ENCODE measurements at places on chromosomes 7 and 10.

GRCh38 chr10:129586898-129587443 lies 119.9 kb downstream of the MGMT start:
- DNase-seq = no peak

GRCh38 chr7:787332-788240 lies 44.7 kb upstream of the SUN1 start:
- DNase-seq = no peak

GRCh38 chr7:2354939-2355704 lies 495 bp downstream of the EIF3B start:
- DNase-seq = no peak

GRCh38 chr7:23918856-23919255 lies 208.8 kb downstream of the STK31 start:
- DNase-seq = no peak

DNA sequence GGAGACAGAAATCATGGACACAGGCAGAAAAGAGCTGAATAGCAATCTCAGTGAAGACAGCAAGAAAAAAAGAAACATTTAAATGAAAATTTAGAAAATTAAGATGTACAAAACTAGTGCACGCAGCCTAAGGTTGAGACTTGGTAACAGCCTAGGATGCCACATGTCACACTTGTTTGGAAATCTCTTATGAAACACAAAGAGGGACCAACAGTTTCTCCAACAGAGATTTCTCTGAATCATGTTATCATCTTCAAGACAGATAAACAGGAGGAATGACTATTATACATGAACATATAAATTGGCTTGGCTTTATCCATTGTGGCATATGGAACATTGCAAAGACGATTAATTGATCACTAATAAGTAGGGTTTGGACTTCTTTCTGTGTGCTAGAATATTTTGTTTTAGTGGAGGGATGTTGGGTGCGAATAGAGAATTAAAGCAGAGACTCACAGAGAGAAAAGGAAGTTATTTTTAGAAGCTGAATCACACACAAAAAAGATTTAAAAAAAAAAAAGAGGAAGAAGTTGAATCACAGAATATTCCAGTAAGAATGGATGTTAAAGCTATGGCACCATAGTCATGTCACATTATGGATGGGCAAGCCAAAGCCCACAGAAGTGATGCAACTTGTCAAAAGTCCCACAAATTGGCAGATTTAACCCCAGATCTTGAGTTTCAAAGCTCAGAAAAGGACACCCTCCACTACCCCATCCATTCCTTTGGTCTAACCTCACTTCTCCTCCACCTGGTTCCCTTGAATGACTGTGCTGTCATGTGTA lies 91.6 kb downstream of the MYOF start:
- no peak for DNase-seq

DNA sequence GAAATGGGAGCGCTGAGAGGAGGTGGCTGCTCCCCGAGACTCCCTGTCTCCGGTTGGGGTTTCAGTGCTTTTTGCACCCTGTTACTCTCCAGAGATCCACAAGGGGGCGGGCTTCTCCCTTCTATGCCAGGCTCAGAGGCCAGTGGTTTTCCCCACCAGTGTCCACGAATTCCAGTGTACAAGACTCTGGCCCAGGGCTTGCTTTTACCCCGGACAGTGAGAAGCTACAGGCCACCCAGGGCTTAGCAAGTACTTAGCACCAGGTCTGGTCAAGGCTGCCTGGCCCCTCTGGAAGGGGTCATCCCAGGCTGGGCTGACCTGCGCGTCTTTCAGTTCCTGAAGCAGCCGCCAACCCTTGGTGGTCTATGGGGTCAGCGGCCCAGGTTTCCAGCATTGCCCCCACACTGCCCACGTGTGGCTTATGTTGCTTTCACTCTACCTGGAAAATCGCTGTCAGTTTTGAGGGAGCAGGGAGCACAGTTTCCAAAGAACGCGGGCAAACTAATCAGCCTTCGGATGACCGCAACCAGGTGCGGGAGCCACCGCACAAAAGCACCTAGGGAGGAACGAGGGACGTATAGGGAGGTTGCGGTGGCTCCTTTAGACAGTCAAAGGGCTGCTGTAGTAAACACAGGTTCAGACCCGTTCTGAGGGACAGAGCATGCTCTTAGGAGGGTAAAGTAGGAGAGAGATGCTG lies 6.8 kb downstream of the CYP26A1 start:
- peak; percentile 75 for DNase-seq

GRCh38 chr7:130942211-130942964 lies 208.4 kb upstream of the KLF14 start:
- DNase-seq = no peak

GRCh38 chr7:91242097-91242844 lies 22.0 kb upstream of the FZD1 start:
- DNase-seq = no peak

DNA sequence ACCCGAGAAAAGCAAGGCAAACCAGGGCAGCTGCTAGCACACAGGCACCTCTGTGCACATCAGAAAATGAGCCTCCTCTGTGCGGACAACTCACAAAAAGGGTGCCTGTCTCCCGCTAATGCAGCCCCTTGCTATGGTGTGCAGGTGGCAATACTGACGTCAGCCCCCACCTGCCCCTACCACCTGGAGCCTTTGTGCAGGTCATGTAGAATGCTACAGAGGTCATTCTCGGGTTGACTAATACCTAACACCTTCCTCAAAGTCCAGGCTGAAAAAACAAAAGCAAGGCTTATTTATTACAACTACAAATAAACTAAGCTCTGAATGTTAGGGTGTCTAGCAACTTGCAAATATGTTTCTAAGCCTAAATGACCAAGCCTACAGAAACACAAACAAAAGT lies 13.9 kb downstream of the PIP4K2A start:
- no peak for DNase-seq

DNA sequence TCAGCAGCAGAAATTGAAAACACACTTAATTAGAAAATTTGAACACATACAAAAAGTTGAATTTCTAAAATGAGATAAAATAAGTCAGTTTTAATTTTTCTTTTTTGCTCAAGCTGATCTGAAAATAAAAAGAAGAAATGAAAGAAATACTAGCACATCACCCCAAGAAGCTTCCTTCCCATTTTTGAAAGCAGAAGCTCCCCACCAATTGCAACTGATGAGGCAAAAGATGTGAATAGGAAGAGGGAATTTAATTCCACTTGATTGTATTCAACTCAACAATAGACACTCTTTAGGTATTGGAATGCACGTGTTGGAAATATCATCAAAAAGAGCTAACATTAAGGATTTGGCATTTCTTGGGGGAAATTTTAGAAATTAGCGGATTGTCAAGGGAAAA lies 175.8 kb downstream of the TRIL start:
- no peak for DNase-seq

GRCh38 chr10:105023211-105024111 lies 382.4 kb downstream of the SORCS3 start:
- no peak for DNase-seq

GRCh38 chr7:75727881-75728593 lies 10.7 kb downstream of the HIP1 start:
- no peak for DNase-seq

DNA sequence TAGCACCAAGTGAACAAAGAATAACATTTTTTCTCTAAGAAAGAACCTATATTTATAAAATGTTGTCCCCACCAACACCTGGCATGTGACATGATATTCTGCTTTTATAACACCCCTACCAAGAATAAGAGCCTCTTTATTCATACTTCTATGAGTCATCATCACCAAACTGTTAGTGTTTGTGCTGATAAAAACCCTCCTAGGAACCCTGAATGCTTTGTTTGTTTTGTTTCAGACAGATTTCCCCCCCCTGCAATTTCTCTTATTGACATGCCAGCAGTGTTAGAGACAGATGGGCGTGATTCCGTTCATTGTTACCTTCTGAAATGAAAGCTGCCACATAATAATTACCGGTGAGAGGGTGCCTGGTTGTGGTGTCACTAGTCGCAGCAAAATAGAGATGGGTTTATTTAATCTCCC lies 651.1 kb downstream of the SORCS1 start:
- no peak for DNase-seq

GRCh38 chr10:72276013-72276387 lies 2.3 kb downstream of the DDIT4 start:
- no peak for DNase-seq

GRCh38 chr7:51354897-51355296 lies 38.3 kb upstream of the COBL start:
- no peak for DNase-seq

- no peak for DNase-seq
These were observed 603.6 kb upstream of the MGMT start for GRCh38 chr10:128863411-128863810.

DNA sequence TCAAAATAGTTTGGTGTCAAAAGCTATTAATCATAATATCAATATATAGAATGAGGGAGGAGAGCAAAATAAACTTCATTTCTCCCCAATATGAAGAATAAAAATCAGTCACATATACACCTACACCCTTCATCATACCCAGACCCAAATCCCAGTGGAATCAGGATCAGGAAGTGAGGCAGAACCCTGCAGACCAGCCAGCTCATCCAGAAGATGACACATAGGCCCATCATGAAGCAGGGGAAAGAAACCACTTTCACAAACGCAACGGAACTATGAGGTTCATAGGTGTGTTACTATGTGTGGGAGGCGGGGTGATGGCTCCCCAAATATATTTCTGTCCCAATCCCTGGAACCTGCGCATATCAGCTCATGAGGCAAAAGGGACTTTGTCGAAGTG lies 89.0 kb downstream of the RSU1 start:
- no peak for DNase-seq

GRCh38 chr7:44580945-44581878 lies 819 bp downstream of the TMED4 start:
- no peak for DNase-seq

- no peak for DNase-seq
These were observed 53.4 kb upstream of the PCDH15 start for GRCh38 chr10:54854389-54854788.

DNA sequence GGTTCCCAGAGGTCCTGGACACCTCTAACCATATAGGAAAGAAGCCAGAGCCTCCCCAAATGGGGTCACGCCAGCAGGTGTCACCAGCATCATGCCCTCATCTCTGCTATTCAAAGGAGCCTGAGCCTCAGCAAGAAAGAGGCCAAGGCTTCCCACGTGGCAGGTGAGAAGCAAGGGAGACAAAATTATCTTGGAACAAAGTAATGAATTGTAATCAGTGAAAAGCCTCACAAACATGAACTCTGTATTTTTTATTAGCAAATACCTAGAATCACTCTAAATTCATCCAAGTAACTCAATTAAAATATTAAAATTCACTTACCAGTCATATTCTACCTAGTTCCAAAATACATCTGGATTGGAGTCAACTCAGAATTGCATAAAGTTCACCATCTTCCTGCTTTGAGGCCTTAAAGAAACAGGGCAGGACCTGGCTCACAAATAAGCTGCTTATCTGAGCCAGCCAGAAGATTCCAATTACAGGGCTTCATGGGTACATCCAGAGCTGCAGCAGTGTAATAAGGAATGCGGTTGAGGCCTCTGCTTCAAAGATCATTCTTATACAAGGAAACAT lies 68.7 kb downstream of the SGMS1 start:
- no peak for DNase-seq

DNA sequence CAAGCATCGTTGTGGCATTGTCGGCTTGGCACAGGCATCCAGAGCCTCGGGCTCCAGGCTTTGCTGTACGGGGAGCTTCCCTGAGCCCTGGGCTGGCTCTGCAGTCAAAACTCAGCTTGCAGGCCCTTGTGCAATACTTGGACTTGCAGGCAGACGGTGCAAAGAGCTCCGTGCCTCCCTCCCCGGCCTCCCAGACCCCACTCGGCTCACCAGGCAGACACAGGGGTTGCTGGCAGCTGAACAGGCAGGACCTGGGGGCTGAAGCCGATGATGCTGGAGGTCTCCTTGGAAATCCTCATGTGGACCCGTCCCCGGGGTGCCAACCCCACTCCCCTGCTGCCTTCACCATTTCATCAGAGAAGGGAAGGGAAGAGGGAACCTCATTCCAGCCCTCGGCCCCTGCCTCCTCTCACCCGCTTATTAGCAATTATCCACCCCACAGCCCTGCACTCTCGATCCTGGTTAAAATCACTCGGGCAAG lies 59.6 kb upstream of the GNA12 start:
- no peak for DNase-seq

GRCh38 chr7:65397730-65398142 lies 24.1 kb downstream of the ZNF92 start:
- no peak for DNase-seq

DNA sequence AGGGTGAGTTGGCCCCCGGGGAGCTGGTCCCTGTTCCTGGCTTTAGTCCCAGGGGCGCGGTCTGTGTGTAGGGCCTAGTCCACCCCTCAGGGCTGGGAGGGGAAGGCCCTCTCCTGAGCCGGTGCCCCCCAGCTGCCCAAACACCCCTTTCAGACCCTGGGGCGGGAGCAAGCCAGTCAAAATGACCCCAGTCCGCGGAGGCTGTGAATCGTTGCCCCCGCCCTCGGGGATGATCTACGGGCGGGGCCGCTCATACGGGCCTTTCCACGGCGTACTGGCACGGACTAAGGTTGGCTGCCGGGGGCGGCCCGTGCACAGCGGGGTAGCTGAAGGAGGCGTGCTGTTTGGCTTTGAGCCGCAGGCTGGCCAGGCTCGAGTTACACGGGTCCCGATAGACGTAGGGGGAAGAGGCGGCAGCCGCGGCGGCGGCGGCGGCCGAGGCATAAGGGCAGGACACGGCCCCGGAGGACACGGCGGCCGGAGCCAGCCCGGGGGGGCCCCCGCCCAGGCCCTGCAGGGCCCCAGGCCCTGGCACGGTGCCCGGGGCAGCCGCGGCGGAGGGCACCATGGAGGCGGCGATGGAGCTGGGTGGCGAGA lies 4.3 kb downstream of the ELOVL3 start:
- no peak for DNase-seq

DNA sequence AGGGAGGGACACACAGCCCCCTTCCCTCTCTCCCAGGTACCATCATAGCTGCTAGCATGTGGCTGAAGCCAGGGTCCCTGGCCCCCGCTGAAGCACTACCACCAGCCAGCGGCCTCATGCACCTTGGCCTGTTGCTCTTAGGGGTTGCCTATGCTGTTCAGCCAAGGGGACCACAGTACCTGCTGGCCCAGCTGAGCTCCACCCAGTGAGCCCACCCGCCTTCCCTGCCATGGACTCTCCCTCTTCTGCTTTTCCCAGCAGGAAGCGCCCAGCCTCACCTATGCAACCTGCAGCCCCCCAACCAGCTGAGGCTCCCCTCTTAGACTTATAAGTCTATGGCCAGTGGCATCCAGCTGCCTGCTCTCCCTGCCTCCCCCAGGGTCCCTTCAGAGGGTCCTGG lies 8.7 kb upstream of the MTPAP start:
- DNase-seq = no peak

DNA sequence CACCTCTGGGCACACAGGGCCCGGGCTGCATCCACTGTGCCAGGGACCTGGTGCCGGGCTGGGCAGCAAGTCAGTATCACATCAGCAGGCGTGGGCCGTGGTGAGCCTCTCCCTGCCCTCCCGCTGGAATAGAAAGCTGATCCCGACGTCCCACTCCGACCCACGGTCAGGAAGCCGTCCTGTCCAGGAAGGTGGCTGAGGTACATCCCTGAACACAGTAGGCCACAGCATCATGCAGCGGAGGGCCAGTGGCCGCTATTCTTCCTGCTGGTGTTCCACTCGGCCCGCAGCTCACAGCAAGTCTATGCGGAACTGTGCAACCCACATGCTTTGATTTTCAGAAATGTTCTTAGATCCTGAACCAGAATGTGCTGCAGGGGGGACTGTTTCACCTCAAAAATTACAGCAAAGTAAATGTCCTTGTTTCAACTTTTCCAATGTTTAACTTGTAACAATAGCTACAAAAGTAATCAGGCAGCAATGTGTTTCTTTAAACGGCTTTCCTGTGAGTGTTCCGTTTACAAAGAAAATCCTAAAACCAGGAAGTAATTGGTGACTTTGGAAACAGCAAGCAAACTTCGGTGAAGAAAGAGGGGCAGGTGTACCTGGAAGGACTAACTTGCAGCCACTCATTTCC lies 676 bp upstream of the GPR146 start:
- DNase-seq = no peak

GRCh38 chr7:95373323-95373722 lies 22.9 kb downstream of the PON3 start:
- DNase-seq = no peak
